ENCODE measurements at places on chromosomes 5 and 9. TPM values are rescaled to one million over a fixed set of nuclear protein-coding genes. Genes with fewer than 3 reads are reported as not detected.

Gene IRF1
- total RNA-seq = 580 TPM

Gene FCN1
- 0.25 TPM for total RNA-seq

Gene C8G
- total RNA-seq = 3.2 TPM

Gene IL7R
- 924 TPM for total RNA-seq

Gene MLANA
- not detected for total RNA-seq

Gene SLC36A3
- not detected for total RNA-seq

Gene CLPTM1L
- 91.0 TPM for total RNA-seq

Gene SOX30
- not detected for total RNA-seq

Gene DMRT3
- total RNA-seq = not detected

Gene DAB2IP
- 0.22 TPM for total RNA-seq

Gene NSMF
- 51.7 TPM for total RNA-seq

Gene OLFML2A
- 0.13 TPM for total RNA-seq

Gene SH3RF2
- 0.75 TPM for total RNA-seq

Gene ZNF782
- total RNA-seq = 9.5 TPM

Gene TMEFF1
- total RNA-seq = 0.26 TPM

Gene EPB41L4A
- 1.5 TPM for total RNA-seq

All from T-cell (primary cell).